ENCODE measurements at places on chromosomes 4 and X.

- DNase-seq = no peak
Observed at GRCh38 chrX:63927848-63928247, 142.8 kb upstream of the ARHGEF9 start.

- DNase-seq = no peak
Observed at GRCh38 chrX:55663584-55663983, 40.4 kb downstream of the FOXR2 start.

GRCh38 chrX:11131146-11131545 lies 20.0 kb downstream of the HCCS start:
- no peak for DNase-seq

DNA sequence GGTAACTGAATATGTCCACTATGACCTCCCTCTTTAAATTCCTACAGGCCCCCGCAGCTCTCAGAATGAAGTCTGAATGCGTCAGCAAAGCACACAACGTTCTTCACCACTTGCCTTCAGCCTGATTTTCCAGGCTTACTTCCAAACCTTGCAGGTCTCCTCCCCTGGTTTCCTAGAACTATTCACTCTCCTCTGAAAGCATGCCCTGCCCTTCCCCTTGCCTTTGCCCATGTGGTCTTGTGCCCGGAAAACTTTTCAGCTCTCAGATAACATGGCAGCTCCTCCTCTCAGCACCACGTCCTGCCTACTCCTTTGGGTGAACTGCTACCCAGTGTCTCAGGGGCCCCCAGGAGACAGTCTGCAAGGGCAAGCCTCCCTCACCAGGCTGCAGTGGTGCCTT lies 268.5 kb upstream of the LDB2 start:
- no peak for DNase-seq

- DNase-seq = no peak
Observed at GRCh38 chr4:185965426-185966384, 103.3 kb upstream of the TLR3 start.

GRCh38 chr4:3406431-3406830 lies 35.3 kb upstream of the HGFAC start:
- DNase-seq = no peak

GRCh38 chr4:85555206-85555605 lies 80.3 kb downstream of the ARHGAP24 start:
- no peak for DNase-seq

DNA sequence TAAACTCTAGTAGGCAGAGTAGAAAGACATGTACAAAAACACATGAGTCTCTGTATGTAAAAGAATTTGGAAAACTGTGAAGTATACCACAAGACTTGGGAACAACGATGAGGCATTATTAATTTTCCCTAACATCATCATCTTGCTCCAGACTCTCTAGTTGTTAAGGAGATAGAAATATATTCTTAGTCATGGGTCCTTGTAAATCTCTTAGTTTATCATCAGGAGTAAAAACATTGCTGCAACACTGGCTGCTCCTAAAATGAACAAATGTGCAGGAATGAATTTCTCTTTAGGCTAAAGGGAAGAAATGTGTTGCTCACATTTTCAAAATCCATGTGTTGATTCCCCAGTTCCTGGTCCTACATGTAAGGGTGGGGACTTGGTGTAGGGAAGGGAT lies 384.6 kb downstream of the STIM2 start:
- no peak for DNase-seq

DNA sequence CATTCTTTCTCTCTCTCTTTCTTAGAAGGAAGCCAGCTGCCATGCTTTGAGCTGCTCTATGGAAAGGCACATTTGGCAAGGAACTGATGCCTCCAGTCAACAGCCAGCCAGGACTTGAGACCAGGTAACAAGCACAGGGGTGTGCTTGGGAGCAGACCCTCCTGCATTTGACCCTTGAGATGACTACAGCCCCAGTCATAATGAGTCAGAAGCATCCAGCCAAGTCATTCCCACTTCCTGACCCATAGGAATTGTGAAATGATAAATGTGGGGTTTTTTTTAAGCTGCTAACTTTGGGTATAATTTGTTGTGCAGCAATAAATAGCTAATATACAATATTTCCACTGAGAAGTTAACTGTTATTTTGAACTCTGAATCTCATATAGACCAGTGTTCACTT lies 446.9 kb downstream of the GRXCR1 start:
- no peak for DNase-seq

- no peak for DNase-seq
Observed at GRCh38 chr4:49044270-49044669, 58.2 kb downstream of the CWH43 start.

- no peak for DNase-seq
Observed at GRCh38 chr4:95432466-95432865, 116.3 kb downstream of the UNC5C start.

- no peak for DNase-seq
Observed at GRCh38 chrX:134181275-134181660, 55.7 kb upstream of the CCDC160 start.

DNA sequence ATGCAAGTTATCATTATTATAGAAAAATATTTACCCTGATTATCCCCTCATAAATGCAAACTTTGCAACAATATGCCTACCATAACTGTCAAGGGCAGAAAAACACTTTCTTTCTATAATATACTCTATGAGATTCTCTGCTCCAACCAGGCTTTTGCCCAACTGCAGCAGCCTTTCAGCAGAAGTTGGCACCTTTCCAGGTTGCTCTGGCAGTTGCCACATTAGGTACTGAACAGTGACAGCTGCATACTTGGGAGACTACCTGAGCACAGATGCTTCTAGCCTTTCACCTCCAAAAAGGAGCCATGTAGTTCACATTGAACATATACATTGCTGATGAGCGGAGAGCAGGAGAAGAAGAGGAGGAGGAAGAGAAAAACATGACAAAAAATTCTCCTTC lies 69.5 kb upstream of the BRWD3 start:
- no peak for DNase-seq

GRCh38 chr4:105236202-105236915 lies 89.7 kb downstream of the TET2 start:
- DNase-seq = no peak

DNA sequence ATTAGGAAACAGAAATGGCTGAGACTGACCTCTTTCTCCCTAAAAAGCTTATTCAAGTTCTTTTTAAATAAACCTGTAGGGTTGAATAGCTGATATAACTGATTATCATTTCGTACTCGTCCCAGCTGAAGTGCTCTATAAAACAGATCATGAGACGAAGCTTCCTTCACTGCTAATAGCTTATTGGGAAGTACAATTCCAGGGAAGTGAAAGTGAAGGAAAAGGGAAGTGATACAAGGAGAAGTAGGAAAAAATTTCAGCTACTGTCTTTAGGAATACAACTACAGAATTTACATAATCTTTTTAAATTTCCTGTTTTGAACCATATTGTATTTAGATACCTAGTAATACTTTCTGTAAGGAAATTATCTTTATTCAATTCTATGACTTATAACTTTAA lies 103.0 kb downstream of the SNCA start:
- no peak for DNase-seq

- DNase-seq = no peak
Observed at GRCh38 chrX:128862557-128862956, 660.7 kb downstream of the SMARCA1 start.

GRCh38 chr4:185405296-185405999 lies 8.8 kb downstream of the ANKRD37 start:
- DNase-seq = no peak

DNA sequence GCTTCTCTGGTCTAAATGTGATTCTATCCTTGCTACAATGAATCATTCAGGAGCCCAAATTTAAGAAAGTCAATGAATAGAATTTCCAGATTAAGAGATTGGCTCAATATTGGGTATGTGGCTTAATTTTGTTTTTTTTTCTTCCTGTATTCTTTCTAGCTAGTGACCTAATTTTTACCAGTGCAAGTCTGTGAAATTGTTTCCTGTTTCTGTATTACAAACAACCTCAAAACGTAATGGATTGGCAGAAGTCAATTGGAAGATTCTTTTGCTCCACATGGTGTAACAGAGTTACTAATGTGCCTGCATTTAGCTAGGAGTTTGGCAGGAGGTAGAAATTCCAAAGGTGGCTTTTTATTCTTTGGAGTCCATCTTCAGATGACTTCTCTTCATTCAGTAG lies 17.6 kb downstream of the DYNLT3 start:
- no peak for DNase-seq

GRCh38 chrX:148917441-148917840 lies 417.0 kb downstream of the AFF2 start:
- DNase-seq = no peak

- DNase-seq = no peak
Observed at GRCh38 chr4:18518098-18518497, 496.5 kb upstream of the LCORL start.

GRCh38 chr4:112386071-112386470 lies 88.9 kb downstream of the ALPK1 start:
- no peak for DNase-seq

- no peak for DNase-seq
Observed at GRCh38 chr4:65911720-65912119, 241.4 kb upstream of the EPHA5 start.

- no peak for DNase-seq
Observed at GRCh38 chrX:46777971-46778810, 19.3 kb upstream of the SLC9A7 start.

DNA sequence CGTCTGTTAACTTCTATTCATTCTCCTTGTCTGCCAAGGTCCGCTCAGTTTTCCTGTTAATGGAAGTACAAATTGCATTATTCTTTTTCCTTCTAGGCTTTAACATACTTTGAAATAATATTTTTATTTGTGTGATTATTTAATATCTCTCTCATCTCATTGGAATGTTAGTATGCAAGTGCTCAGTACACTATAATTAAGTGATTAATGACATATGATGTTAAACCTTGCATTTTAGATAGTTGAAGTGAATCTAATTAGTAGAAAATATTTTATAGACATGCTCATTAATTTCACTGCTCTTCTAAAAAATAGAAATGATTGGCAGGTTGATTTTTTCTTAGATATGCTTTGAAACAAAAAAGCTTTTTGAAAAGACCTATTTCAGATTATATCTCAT lies 1079.8 kb downstream of the RAPGEF2 start:
- no peak for DNase-seq

DNA sequence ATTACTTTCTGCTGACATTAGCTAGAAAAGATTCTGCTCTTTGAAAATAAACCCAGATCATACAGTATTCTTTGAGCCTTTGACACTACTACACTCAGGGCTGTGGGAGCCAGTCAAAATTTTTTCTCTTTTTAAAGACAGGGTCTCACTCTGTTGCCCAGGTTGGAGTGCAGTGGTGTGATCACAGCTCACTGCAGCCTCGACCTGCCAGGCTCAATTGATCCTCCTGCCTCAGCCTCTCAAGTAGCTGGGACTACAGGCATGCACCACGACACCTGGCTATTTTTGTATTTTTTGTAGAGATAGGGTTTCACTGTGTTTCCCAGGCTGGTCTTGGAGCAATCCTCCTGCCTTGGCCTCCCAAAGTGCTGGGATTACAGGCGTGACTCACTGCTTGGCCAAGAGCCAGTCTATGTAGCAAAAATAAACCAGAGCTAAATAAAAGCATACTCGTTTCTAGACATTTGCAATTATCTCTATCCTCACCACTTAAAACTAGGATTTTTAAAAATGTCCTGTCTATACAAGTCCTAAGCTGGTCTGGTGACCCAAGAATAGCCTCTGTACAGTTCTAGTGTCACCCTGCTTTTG lies 43.2 kb downstream of the AKAP4 start:
- no peak for DNase-seq

DNA sequence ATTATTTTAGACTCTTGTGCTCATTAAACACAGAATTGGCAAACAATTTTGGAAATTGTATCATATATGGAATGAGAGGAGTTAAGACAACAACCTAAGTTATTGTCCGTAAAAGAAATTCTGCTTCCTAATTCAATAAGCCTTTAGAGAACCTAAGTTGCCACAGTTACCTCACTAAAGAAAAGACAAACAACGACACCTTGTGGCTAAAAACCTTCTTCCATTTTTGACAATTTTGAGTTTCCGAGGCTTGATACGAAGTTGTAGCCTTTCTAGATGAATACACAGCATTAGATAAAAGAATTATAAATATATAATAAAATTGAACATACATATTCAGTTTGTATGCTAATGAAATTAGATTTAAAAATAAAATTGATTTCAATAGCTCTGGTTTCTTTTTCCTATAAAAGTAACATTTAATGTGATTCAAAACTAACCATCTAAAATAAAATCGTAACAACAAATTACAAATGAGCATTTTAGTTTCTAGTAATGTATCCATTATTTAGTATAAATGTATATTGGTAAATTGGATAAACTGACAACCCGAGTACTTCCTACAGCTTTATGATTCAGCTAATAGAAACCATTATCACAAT lies 275.1 kb downstream of the GPM6A start:
- no peak for DNase-seq

- DNase-seq = no peak
Observed at GRCh38 chr4:124948976-124949597, 236.6 kb upstream of the ANKRD50 start.

- no peak for DNase-seq
Observed at GRCh38 chr4:125262079-125262478, 52.7 kb upstream of the FAT4 start.

GRCh38 chrX:1725472-1725871 lies 110.6 kb downstream of the ASMT start:
- no peak for DNase-seq

GRCh38 chrX:2848871-2849301 lies 20.2 kb downstream of the GYG2 start:
- DNase-seq = no peak

DNA sequence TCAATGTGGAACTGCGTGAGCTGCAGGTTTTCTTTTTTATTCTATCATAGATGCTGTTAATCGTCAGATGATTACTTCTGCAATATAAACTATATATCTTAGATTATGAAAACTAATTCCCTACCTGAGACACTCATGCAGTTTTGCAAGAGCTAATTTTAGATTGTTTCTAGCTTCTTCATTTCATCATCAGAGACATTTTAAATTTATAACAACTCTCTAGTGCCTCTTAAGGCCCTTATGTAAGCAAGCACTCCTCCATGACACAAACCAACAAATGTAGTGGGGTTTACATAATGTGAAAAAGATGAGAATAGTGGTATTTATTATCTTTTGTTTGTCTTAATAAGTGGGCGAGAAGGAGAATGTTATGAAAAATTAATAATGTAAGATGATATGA lies 170.2 kb upstream of the ETNPPL start:
- no peak for DNase-seq

DNA sequence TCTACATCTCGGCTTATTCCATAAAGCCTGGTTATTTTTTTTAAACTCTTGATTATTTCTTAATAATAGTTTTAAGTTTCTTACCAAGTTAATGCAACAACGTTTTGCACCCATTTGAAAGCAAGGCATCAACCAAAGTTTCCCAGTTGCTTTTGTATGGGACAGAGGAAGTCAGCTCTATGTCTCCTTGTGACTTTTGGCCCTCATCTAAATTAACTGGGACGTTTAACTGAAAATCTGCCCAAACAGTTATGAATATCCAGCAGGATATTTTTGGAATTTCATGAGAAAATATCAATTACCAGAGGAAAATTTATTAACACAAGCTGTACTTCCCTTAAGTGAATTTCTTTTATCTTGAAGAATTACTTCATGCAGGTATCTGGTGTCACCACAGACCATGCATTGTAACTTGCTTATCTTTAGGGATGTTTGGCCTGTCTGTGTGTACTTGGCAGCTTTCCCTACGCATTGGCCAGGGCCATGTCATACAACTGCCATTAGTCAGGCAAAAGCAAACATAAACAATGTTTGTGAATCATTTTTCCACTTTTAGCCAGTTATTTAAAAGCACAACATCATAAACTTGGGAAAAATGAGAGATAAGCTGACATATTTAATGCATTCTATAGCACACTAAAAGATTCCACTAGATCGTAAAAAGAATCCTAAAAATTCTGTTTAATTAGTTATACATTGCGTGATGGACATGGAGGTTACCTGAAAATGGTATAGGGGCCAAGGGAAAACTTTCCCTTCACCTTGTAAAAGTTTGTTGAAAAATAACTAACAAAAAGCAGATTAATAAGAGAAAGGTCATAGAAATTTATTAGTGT lies 101.4 kb upstream of the PDE5A start:
- no peak for DNase-seq
